ENCODE measurements at places on chromosomes 1 and 21.
A peak's percentile ranks its signal among the peaks of the same experiment; 100 is the strongest.

DNA sequence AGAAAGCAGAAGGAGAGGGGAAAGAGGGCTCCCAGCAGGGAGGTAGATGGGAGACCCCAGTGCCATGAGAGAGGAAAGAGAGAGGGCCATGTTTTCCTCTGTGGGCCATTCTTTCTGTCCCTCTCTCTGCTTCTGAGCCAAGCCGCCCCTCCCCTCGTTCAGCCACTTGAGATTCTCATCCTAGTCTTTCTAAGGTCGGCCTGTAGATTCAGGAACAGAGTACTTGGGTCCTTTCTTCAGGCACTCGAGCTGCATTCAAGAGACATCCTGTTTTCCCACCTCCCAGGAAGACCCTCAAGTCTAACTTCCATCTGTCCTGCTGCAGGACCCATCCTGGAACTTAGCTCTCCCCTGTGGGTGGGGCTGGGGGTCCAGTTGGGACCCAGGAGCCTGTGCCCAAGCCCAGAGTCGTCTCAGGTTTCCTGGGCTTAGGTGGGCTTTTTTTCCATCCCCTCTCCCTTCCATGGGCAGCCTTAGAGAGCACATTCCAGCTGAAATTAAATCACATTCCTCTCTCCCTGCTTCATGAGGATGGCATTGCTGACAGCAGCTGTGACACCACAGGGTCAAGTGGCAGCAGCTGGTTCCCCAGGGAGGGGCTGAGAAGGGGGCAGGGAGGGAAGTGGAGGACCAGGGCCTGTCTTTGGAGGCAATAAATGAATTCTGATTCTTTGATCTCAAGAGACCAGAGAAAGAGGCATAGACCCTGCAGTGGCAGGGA, 13.0 kb downstream of the NES start:
- peak; percentile 16 for DNase-seq

DNA sequence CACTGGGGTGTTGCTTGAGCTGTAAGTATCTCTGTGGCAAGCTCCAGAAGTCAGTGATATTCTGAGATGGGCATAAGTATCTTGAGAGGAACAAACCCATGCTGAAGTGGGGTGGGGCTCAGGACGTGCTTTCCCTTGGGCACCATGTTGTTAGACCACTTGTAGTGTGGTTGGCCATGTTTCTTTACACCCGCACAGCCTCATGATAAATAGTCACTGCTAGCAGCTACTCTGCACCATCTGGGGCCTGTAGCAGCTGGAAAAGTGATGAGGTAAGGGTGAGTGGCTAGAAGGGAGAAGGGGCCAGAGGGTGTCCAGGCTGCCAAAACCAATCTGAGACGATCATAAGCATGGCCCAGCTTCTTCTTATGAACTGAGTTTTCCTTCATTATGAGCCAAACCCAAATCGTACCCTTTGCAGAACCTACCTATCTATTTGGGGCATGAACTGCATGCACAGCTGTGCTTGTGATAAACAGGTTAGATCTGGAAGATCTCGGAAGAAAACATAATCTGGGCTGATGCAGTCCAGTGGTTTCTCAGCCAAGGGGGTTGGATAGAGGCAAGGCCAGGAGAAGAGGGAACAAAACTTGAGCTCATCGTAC, 91.9 kb upstream of the IRF2BP2 start:
- no peak for DNase-seq

GRCh38 chr1:9503001-9503675, 36.1 kb upstream of the SLC25A33 start:
- no peak for DNase-seq

DNA sequence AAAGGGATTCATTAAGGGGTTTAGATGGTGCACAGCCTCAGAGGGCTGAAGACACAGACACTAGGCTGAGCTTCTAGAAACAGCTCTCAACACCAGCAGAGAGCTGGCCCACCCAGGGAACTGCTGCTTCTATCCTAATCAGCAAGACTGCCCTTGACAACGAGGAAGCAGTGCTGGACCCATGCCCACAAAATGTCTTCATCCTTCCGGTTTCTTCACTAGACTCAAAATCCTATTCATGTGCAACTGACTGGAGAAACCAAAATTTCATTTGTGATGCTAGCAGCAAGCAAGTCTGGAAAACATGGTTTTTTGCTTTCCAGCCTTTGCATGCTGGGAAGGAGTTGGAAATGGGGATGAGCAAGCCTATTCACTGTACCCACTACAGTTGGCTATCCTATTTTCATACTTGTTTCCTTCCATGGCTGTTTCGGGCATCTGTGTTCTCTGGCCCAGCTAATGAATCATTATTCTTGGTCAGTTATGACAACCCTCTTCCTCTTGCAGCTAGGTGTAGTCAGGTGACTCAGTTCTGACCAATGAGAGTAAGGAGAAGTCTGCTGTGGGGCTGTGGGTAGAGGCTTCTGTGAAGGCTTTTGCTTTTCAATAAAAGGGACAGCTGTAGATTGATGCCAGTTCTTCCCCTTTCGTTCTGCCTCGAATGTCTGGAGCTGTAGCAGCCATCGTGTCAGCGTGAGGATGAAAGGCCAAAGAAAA, 14.6 kb upstream of the TMEM61 start:
- no peak for DNase-seq

- DNase-seq, result peak; percentile 92
Observed at GRCh38 chr1:11719313-11720032, 16.5 kb upstream of the AGTRAP start.
